ENCODE measurements at places on chromosomes 6 and 20.

DNA sequence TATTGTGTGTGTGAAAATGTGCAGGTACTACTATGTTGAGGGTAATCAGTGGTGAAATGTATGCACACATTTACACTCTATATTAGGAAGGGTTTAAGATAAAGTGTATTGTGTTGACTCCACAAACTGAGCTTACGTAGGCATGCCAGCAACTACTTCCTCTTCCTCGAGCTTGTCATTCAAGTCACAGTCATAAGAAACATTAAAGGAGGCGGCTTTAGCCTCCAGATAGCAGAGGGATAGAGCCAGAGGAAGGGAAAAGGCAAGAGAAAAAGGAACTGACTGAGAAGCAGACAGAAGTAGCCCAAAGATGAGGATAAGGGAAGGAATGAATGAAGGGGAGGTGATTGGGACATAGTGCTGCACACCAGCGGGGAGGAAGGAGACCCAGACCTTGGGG lies 55.2 kb downstream of the SMLR1 start:
- no peak for DNase-seq

DNA sequence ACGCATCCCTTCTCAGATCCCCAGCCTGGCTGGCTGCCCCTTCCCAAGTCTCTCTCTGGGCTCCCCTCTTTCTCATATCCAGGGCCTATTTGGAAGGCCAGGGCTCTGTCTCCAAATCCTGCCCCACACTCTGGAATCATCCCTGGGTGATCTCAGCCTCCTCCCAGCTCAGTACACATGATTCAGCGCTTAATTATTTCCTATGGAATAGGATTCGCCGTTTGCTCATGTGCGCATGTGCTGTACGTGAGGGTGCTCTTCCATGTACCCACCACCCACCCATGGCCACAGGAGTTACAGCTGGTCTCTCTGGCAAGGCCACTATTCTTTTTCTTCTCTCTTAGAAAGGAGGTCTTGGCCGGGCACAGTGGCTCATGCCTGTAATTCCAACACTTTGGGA lies 81.7 kb upstream of the FOXP4 start:
- no peak for DNase-seq

GRCh38 chr6:168182366-168182765 lies 103.4 kb upstream of the FRMD1 start:
- DNase-seq = no peak

GRCh38 chr6:36677059-36677749 lies 1.3 kb upstream of the CDKN1A start:
- DNase-seq = no peak

- no peak for DNase-seq
Measured at GRCh38 chr6:130203370-130203769, 19.4 kb downstream of the SAMD3 start.

DNA sequence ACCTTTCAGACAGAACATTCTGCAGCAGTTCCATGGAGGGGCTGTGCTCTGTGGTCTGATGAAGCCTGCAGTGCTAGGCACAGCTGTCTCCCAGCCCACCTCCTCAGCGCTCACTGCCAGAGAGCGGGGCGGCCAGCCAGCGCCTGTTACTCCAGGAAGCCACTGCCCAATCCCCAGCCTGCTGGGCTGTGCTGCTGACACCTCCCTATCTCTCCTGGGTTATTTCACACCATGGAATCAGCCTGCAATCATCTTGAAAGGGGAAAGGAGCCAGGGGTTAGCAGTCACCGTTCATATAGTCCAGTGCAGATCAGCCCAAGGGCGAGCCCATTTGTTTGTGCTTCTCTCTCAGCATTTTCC lies 46.3 kb upstream of the NHSL1 start:
- DNase-seq = no peak

DNA sequence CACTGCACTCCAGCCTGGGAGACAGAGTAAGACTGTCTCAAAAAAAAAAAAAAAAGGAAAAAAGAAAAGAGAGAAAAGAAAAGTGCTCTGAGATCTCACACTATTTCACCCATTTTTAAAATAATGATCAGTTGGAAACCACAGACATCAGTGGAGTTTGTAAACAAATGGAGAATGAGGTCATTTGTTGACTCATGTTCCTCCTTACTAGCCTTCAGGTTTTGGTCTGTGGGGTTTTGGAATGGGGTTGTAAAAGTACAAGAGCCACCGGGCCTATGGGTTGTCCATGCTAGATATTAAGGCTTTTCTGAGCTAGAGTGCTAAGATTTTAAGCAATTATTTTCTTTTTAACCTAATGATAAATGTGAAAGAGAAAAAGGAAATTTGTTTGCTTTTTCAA lies 104.4 kb upstream of the PRL start:
- no peak for DNase-seq

DNA sequence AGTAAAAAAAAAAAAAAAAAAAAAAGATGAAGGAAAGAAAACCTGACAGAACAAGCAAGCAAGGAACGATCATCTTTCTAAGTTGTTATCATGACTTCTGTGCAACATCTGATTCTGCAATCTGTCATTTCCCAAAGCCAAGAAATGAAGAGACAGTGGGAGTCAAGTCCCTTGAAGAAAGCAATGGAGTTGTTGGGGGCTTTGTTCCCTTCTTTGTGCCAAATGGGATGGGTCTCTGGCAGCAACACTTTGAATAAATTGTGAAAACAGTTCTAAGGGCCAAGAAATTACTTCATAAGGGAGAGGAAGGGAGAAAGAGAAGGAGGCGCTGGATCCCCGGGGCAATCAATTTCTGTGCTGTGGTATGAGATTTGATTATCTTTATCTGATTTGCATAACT lies 33.3 kb upstream of the RSPO3 start:
- DNase-seq = no peak

GRCh38 chr6:15551262-15551661 lies 111.6 kb downstream of the DTNBP1 start:
- no peak for DNase-seq

DNA sequence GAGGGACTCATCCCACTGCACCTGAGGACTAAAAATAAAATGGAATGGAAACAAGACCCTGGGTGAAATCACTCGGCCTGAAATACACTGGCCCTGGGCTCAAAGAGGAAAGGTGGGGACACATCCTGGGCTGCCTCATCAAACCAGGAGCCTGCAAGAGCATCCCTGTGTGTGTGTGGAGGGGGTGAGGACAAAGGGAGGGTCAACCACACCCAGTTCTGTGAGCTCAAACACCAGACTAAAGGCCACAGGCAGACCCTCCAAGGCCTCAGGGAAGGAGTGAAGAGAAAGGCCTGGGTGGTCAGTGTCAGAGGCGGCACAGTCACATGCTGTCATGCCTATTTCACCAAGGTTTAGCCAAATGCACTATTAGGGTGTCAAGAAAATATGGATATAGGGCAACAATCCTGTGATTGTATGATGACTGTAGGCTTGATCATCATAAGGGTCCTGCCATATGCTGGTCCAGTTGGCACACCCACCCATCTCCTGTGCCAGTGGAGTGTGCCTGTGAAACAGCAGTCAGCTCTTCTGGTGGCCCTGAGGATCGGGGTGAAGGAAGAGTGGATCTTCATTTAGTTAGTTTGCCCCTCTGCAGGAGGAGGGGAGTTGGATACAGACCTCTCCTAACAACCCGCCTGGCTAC lies 28.9 kb downstream of the SRSF3 start:
- DNase-seq = no peak

DNA sequence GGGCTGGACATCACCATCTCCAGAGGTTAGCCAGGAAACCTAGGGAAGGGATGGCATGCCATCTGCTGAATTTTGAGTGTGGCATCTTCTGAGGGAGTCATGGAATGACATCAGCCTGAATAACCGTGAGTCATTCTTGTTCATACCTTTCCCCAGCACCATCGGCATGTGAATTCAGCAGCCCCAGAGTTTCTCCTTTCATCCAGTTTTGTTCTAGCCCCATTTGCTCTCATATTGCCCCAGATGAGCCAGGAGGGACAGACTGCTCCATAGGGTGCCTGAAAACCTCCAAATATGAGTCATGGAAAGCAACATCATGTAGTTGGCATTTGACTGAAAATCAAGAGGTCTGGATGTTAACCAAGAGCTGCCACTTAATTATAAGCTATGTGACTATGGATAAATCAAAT lies 219.2 kb upstream of the SGK1 start:
- no peak for DNase-seq

GRCh38 chr6:28134015-28134414 lies 7.7 kb upstream of the ZKSCAN8 start:
- no peak for DNase-seq
